Sigmoid colon (tissue), 7 donors: ENCODE measurements at places on chromosomes 13 and 19. TPM values are rescaled to one million over a fixed set of nuclear protein-coding genes. Genes with fewer than 3 reads are reported as not detected.

Gene ZNF836
- polyA plus RNA-seq: 2.5 TPM

Gene PNMA8A
- 2.3 TPM for polyA plus RNA-seq

Gene COX7A1
- polyA plus RNA-seq: 27.0 TPM

Gene SSC5D
- 1.2 TPM for polyA plus RNA-seq

Gene MYH14
- 479 TPM for polyA plus RNA-seq

Gene CAMSAP3
- polyA plus RNA-seq: 26.8 TPM

DNA sequence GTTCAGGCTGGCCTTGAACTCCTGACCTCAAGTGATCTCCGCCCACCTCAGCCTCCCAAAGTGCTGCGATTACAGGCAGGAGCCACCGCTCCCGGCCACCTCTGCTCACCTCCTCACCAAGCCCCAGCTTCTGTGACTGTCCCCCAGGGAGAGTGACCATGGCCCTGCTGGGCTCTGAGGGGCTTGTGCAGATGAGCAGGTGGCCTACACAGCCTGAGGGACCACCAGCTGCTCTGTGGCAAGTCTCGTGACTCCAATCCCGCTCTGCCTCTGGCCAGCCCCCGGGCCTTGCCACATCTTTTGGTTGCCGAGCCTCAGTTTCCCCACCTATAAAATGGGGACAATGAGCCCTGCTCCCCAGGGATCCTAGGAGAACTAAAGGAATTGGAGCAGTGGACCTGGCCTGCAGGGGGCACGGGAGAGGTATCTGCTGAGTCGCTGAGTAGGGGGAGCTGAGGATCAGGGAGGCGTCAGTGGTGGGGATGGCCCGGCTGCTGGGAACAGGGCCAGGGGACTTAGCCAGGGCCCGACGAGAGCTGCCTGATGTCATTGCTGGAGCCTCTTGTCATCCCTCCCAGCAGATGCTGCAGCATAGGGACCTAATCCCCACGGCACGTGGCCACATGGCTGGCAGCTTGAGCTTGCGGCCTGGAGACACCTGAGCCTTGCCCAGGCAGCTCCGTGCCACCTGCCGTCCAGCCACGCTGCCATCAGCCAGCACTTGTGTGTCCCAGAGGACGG is 74.7 kb downstream of the GADD45B start:
- no peaks in the 10 kb centered on the region for H3K36me3 ChIP-seq
- H3K4me1 ChIP-seq: peaks cover 56% of the 10 kb centered on the region
- DNase-seq: peak; percentile 77
- H3K27me3 ChIP-seq: no peaks in the 10 kb centered on the region
- H3K27ac ChIP-seq: peak overlapping the region; percentile 71

DNA sequence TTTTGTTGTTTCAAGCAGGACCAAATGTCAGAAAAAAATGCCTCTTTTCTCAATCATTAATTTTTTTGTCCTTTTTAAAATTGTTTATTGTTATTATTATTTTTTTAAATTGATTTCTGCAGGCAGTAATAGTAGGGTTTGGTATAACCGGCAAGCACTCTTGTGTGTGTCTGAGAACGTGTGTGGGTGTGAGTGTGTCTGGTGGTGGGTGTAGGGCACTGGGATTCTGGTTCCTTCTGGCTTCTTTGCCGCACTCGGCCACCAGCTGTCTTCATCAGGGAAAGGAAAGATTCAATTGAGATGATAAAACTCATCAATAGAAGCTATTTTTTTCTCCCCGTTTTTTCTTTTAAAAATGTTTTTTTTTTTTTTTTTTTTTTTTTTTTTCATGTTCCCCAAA is 56.4 kb downstream of the IER2 start:
- peaks cover 7% of the 10 kb centered on the region for H3K4me1 ChIP-seq
- no peaks in the 10 kb centered on the region for H3K36me3 ChIP-seq
- H3K4me3 ChIP-seq: no peak overlapping the region
- H3K27me3 ChIP-seq: no peaks in the 10 kb centered on the region

DNA sequence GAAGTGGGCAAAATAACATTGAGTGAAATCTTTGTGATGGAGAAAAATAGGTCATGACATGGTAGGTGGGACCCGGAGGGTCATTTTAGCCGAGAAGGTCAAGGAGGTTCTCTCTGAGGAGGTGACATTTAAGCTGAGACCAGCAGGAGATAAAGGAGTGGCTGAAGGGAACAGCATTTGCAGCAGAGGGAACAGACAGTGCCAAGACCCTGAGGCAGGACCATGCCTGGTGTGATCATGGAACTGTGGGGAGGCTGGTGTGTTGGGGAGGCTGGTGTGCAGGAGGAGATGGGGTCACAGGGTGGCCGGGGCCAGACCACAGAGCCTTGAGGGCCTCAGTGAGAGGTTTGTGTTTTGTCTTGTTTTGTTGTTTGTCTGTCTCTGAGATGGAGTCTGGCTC is 59.4 kb upstream of the KLF2 start:
- H3K27me3 ChIP-seq: no peaks in the 10 kb centered on the region
- DNase-seq: no peak
- no peak overlapping the region for H3K27ac ChIP-seq
- no peak overlapping the region for H3K4me3 ChIP-seq

GRCh38 chr19:47322058-47322457 is 9.9 kb upstream of the C5AR2 start:
- no peaks in the 10 kb centered on the region for H3K27me3 ChIP-seq
- H3K36me3 ChIP-seq: no peaks in the 10 kb centered on the region
- no peaks in the 10 kb centered on the region for H3K4me1 ChIP-seq
- no peak for DNase-seq
- H3K4me3 ChIP-seq: no peak overlapping the region

DNA sequence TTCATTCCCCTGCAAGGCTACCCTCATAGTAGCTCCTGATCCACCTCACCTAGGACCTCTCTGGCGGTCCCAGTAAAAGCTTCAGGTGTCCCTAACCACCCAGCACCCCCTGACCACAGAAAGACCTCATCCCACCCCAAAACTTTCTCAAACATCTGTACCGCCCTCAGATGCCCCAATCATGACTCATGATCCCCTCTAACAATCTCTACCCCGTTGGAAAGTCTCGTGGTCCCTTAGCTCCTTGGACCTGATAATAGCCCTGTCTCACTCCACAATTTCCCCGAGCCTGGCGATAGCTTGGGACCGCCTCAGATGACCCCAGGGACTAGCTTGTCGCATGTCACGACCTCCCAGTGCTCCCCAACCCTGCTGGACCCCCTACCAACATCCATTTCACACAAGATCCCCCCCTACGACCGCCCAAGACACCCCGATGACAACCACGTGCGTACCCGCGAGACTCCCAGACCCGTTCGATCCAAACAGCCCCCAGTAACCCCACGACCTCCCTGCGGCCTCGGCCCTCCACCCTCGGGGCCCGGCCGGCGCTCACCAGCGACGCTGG is 450 bp downstream of the NDUFA11 start:
- H3K4me3 ChIP-seq: peak overlapping the region; percentile 55
- no peaks in the 10 kb centered on the region for H3K4me1 ChIP-seq
- H3K27me3 ChIP-seq: no peaks in the 10 kb centered on the region
- H3K36me3 ChIP-seq: no peaks in the 10 kb centered on the region

DNA sequence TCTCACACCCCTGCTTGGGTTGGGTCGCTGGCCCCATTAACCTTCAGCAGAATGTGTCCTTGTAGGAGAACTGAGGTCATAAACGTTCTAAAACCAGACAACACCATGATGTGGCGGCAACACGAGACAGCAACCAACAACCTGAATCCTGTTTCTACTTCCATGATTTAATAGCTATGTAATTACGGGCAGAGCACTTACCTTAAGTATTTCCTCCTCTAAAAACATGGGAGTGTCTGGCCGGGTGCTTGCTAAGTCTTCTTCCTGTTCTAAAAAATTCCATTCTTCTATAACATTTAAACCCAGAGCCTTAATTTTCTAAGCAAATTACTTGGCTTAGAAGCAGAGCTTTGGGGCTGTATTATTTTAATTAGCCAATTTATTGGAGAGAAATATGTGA is 33.5 kb upstream of the IRS2 start:
- no peaks in the 10 kb centered on the region for H3K27me3 ChIP-seq
- no peaks in the 10 kb centered on the region for H3K36me3 ChIP-seq
- no peaks in the 10 kb centered on the region for H3K4me1 ChIP-seq
- H3K4me3 ChIP-seq: no peak overlapping the region
- no peak overlapping the region for H3K27ac ChIP-seq

- no peak overlapping the region for H3K4me3 ChIP-seq
- no peak for DNase-seq
- no peaks in the 10 kb centered on the region for H3K27me3 ChIP-seq
- no peak overlapping the region for H3K27ac ChIP-seq
- no peaks in the 10 kb centered on the region for H3K4me1 ChIP-seq
These were observed 163.0 kb upstream of the IRS2 start for GRCh38 chr13:109949397-109949796.

DNA sequence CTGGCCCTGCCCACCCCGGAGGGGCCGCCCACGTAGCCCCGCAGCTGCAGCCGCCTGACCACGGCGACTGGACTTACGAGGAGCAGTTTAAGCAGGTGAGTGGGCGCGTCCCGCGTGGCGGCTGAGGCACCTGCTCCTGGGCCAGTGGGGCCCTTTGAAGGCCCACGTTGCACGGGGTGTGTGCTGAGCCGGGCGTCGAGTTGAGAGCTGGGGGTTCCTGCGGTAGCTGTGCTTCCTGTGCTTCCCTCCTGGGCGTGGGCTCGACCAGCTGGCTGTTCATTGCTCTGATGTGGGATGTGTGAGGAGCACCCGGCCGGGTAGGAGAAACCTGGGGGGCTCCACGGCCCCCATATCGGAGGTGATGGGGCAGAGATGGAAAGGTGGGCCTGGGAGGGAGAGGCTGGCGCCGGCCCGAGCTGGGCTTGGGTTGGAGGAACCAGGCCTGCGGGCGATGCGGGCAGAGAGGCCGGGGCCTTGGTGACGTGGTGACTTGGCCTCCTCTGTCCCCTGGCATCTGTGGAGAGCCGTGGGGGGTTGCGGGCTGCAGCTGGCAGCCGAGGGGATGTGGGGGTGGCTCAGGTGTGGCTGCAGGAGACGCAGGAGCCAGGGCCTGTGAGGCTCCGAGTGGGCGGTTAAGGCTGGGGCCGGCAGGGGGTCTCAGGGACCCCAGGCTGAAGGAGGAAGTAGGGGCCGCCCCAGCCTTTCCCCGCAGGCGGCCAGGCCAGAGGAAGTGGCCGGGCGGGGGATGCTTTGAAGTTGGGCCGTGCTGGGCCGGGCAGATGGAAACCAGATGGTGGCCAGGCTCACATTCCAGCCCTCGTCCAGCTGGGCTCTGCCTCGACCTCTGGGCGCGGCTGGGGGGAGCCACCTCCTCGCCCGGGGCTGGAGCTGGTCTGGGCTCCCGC is 7.1 kb downstream of the ARID3A start:
- peak; percentile 94 for DNase-seq
- peak overlapping the region; percentile 85 for H3K27ac ChIP-seq
- H3K36me3 ChIP-seq: peaks cover 6% of the 10 kb centered on the region
- H3K4me3 ChIP-seq: peak overlapping the region; percentile 28

DNA sequence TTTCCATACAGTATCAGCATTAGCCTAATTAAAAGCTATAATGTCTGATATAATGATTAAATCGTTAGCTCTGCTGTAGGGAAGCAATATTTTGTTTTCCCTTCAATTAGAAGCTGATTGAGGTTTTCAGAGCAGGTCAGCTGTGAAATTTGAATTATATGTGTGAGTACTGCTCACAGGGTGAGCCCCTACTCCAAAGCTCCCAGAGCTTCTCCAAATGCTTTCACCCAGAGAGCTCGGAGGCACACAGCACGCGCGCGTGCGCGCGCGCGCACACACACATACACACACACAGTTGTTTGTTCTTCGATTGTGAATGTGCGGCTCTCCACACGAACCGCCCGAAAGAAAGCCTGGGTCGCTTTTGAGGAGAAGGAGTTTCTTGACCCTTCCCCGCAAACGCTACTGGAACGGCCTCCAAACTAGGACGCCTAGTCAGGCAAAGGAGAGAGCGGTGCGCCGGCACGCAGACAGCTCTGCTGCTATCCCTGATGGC is 4.8 kb upstream of the SOX1 start:
- no peak overlapping the region for H3K4me3 ChIP-seq
- peaks cover 100% of the 10 kb centered on the region for H3K27me3 ChIP-seq
- H3K36me3 ChIP-seq: no peaks in the 10 kb centered on the region
- no peak for DNase-seq

- no peaks in the 10 kb centered on the region for H3K36me3 ChIP-seq
- peak; percentile 74 for DNase-seq
- no peaks in the 10 kb centered on the region for H3K27me3 ChIP-seq
These were observed 2.3 kb upstream of the DOCK6 start for GRCh38 chr19:11264452-11265176.

DNA sequence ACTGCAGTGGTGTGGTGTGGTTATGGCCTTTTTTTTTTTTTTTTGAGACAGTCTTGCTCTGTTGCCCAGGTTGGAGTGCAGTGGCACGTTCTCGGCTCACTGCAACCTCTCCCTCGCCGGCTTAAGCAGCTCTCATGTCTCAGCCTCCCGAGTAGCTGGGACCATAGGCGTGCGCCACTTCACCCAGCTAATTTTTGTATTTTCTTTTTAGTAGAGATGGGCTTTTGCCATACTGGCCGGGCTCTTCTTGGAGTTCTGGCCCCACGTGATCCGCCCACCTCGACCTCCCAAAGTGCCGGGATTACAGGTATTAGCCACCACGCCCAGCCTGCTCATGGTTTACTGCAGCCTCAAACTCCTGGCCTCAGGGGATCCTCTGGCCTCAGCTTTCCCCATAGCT is 7.0 kb downstream of the PDCD2L start:
- H3K27ac ChIP-seq: no peak overlapping the region
- no peaks in the 10 kb centered on the region for H3K4me1 ChIP-seq
- no peak overlapping the region for H3K4me3 ChIP-seq
- H3K36me3 ChIP-seq: no peaks in the 10 kb centered on the region
- no peak for DNase-seq

GRCh38 chr19:46390866-46391265 is 22.5 kb downstream of the CCDC8 start:
- no peak overlapping the region for H3K4me3 ChIP-seq
- H3K27ac ChIP-seq: no peak overlapping the region
- H3K36me3 ChIP-seq: peaks cover 51% of the 10 kb centered on the region
- peaks cover 6% of the 10 kb centered on the region for H3K4me1 ChIP-seq

- no peaks in the 10 kb centered on the region for H3K36me3 ChIP-seq
- no peak overlapping the region for H3K27ac ChIP-seq
- H3K4me1 ChIP-seq: no peaks in the 10 kb centered on the region
- no peak for DNase-seq
These were observed 205.4 kb downstream of the ZNF536 start for GRCh38 chr19:30577551-30578105.

GRCh38 chr13:101875091-101875490 is 422.6 kb downstream of the ITGBL1 start:
- no peak overlapping the region for H3K4me3 ChIP-seq
- H3K27me3 ChIP-seq: no peaks in the 10 kb centered on the region
- H3K36me3 ChIP-seq: no peaks in the 10 kb centered on the region
- no peak for DNase-seq

- H3K4me3 ChIP-seq: no peak overlapping the region
- peaks cover 36% of the 10 kb centered on the region for H3K4me1 ChIP-seq
- H3K27ac ChIP-seq: no peak overlapping the region
- peaks cover 81% of the 10 kb centered on the region for H3K27me3 ChIP-seq
- no peak for DNase-seq
These were observed 5.0 kb upstream of the ONECUT3 start for GRCh38 chr19:1748115-1748872.
